ENCODE measurements at places on chromosomes 4 and X.

GRCh38 chr4:182916483-182917181 is 554 bp downstream of the DCTD start:
- peak; percentile 37 for DNase-seq

GRCh38 chr4:111755571-111755970 is 389.7 kb upstream of the FAM241A start:
- DNase-seq: no peak

- no peak for DNase-seq
These were observed 9.5 kb downstream of the FRMD7 start for GRCh38 chrX:132118358-132118757.

- DNase-seq: no peak
These were observed 298.0 kb upstream of the TET2 start for GRCh38 chr4:104848597-104849225.

- DNase-seq: no peak
These were observed 245.5 kb upstream of the TLL1 start for GRCh38 chr4:165627548-165627947.

GRCh38 chr4:173328236-173328901 is 5.8 kb downstream of the HMGB2 start:
- DNase-seq: no peak
